Adipocyte (in vitro differentiated cells): ENCODE measurements at places on chromosomes 5 and 9.

GRCh38 chr5:143229426-143229895 is 174.0 kb downstream of the NR3C1 start:
- no peak for DNase-seq

- no peak for DNase-seq
Observed at GRCh38 chr5:57503433-57503832, 20.8 kb upstream of the ACTBL2 start.

- peak; percentile 67 for DNase-seq
Observed at GRCh38 chr9:15086778-15087324, 176.6 kb upstream of the FREM1 start.

DNA sequence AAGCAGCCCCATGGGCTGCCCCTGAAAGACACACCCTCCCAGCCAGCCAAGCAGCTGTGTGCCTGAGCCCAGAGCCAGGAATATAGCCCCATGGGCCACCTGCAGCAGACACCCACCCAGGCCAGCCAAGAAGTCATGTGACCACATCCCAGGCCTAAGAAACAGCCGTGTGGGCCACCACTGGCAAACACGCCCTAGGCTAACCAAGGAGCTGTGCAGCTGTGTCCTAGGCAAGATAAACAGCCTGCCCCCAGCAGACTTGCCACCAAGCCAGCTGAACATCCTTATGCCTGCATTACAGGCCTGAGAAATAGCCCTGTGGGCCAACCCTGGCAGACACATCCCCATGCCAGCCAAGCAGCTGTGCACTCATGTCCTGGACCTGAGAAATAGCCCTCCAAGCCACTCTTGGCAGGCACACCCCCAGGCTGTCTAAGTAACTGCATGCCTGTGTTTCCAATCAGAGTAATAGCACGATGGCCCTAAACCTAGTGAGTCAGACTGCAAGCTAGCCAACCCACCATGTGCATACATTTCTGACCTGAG is 143.0 kb downstream of the ADAMTS6 start:
- DNase-seq, result no peak

- DNase-seq, result no peak
Observed at GRCh38 chr9:135671591-135672041, 8.5 kb downstream of the LCN9 start.

GRCh38 chr9:18825656-18826170 is 207.3 kb downstream of the SAXO1 start:
- no peak for DNase-seq

GRCh38 chr5:7916171-7916804 is 47.3 kb downstream of the MTRR start:
- peak; percentile 61 for DNase-seq

DNA sequence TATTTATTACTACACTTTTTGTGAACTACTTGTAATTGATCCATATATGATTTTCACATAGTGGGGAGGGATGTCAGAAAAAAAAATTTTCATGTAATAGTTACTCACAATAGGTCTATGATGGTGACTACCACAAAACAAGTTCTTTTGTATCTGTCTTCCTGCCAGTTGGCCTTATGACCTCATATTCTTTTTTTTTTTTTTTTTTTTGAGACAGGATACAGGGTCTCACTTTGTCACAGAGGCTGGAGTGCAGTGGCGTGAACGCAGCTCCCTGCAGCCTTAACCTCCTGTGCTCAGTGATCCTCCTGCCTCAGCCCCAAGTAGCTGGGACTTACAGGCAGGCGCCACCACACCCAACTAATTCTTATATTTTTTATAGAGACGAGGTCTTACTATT is 10.9 kb downstream of the SEC24A start:
- no peak for DNase-seq

DNA sequence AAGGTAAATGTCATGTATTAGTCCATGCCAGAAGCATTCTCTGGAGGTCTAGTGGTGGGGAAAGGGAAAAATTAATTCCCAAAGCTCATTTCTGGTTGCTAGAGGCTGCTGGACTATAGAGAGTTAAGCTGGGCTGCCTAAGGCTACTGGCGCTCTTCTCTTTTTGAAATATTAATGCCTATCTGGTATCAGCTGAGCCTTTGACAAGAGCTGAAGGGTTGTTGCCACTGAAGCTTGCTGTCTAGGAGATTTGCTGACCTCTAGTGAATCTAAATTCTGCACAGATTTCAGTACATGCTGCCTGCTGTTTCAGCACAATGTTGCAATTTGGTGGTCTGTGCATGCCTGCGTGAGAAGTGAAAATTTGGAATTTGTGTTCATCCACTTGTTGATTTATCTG is 29.1 kb upstream of the PLCXD3 start:
- DNase-seq, result no peak

- DNase-seq, result no peak
Observed at GRCh38 chr5:135890867-135891266, 4.8 kb downstream of the IL9 start.

DNA sequence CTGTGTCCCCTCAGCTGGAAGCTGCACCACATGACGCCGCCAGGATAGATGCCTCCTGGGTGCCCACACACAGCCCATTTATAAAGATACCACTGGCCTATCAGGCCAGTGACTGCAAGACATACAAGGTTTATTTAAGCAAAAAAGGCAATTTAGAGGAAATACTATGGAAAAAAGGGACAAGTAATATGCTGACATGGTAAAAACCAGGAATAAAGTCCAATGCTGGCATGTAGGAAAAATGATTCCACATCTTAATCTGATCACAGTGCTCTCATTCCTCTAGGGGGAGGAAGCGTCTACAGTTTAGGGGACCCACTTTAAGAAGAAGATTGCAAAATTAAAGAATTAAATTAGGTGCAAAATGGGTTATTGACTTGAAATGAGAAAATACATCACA is 80.1 kb downstream of the ZNF354C start:
- DNase-seq, result no peak

DNA sequence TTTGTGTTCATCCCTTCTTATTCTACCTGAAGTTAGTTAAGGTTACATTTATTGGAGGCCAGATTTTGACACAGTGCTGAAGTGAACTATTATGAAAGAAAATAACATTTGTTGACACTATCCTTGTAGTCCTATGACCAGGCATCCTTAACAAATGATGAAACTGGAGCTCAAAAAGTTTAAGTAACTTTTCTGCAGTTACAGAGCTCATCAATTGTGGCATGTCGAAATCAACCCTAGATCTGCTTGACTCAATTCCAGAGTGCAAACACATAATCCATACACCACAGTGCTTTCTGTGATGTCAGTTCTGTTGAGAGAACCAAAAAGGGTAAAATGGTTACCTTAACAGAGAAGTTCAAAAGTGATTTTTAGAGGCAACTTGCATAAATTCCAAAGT is 28.6 kb downstream of the KCNN2 start:
- DNase-seq, result peak; percentile 27

- no peak for DNase-seq
Observed at GRCh38 chr9:116066221-116066620, 87.4 kb upstream of the PAPPA start.

GRCh38 chr5:112036206-112036605 is 279.2 kb upstream of the NREP start:
- no peak for DNase-seq

DNA sequence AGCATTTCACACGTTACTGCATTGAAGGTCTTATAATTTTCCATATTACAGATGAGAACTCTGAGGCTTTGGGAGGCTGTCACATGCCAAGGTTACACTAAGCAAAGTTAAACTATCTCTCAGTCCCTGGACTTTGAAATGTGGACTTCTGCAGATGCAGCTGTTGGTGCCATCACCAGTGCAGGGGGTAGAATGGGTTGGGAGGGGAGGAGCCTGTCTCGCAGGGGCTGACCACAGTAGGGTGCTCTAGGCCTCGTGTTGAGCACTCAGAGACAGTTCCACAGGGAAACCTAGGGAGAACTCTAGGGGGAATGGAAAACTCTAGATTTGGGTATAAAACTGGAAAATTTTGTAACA is 220.9 kb downstream of the MAPKAP1 start:
- DNase-seq, result no peak

DNA sequence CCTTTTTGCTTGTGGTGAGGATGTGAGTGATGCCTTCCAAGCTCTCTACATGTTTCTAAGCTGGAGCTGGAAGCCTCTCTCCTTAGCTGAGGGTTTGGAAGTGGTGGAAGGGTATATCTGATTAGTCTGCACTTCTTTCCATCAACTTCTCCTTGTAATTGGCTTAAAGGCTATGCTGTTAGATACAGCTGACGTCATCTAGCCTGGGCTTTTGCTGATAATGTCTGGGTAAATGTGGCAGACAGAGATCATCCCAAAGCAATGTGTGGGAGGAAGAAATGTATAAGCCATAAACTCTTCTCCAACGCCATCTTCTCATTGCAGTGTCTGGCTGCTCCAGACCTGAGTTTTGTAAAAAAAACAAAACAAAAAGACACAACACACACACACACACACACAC is 29.3 kb downstream of the ZNF354C start:
- no peak for DNase-seq

DNA sequence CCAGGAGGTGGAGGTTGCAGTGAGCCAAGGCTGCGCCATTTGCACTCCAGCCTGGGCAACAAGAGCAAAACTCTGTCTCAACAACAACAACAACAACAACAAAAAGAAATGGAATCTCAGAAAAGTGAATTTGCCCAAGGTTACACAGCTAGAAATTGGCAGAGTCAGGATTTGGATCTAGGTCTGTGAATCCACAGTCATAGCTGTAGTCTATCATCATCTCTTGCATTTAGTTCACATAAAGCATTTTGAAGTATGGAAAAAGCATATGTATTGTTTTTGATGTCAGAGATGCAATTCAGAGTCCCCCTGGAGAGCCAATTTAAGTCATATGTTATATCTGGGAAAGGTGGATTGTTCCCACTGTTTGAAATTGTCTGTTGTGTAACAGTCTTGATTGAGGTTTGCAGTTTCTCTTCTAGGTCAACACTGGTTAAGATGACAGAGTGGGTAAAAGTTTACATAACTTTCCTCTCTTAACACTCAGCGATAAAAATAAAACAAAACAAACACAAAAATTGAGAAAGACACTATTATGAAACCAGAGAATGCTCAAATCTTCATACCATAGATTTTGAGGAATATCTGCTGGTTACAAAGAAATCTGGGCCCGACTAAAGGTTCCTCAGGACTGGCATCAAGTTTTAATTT is 21.5 kb upstream of the GPR21 start:
- peak; percentile 81 for DNase-seq

DNA sequence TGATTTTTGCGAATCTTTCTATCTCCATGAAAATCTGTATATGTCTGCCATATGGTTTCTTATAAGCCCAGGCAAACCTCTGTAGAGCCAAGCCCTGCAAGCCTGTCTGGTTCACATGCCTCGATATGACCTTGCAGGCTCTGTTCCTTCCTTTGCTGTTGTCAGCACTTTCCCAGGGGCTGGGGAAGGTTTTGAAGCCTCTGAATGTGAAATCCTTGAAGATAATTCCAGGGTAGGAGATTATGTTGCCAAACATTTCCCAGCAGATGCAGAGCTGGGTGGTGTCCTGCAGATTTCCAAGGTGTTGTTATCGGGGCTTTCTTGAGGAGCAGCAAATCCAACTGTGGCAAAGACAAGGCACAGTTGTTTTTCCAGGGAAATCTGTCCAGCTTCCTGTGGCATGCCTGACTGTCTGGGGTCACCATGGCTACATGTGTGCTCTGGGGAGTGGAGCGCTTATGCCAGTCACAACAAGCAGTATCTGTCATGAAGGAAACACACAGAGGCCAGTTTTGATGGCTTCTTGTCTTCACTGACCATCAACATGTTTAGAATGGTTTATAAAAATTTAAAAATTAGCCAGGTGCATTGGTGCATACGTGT is 60.7 kb upstream of the RPS23 start:
- DNase-seq, result no peak

DNA sequence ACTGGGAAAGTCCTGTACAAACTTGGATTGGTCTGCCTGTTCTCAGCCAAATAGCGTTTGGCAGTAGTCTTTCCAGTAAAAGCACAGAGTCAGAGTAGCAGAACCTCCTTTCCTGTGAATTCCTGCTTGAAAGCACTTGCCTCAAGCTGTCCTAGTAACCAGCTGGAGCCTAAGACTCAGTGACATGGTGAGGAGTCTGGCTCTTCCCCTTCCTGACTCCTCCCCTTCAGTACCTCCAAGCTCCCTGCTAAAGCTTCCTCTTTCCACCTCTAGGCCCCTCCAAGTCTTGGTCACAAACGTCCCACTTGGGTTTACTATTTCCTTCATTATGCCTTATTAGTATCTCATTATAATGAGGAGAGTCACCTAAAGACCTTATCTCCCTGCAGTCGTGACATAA is 21.4 kb upstream of the FAM81B start:
- no peak for DNase-seq

- no peak for DNase-seq
Observed at GRCh38 chr5:77960305-77960704, 184.2 kb upstream of the TBCA start.

GRCh38 chr5:172672681-172673080 is 31.6 kb downstream of the NEURL1B start:
- no peak for DNase-seq

- DNase-seq, result peak; percentile 87
Observed at GRCh38 chr5:127358740-127359139, 68.1 kb downstream of the MEGF10 start.

GRCh38 chr5:82225525-82226172 is 52.5 kb downstream of the RPS23 start:
- DNase-seq, result peak; percentile 83

DNA sequence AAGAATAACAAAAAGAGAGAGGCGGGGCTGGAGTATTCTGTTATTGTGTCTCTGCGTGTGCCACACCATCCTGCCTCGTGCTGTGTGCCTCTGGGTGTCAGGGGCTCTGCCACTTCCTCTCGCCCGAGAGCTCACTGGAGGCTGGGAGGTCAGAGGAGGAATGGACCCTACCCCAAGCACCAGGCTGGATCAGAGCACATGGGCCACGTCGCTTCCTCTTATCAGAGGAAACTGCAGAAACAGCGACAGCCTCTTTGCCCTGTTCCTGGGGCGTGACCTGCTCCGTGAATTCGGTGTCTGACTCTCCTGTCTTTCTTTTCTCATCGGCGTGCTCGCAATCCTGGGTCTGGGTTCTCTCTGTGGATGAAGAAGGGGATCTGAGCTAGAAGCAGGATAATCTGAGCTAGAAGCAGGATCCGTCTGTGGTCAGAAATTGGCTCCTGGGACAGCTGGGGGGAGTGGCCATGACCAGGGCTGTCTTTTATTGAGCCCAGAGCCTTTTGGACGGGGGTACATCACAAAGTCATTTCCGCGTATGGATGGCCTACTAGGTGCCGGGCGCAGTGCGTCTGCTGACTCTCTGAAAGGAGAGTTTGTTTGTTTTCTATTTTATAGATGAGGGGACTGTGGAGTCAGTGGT is 150.3 kb upstream of the COL5A1 start:
- DNase-seq, result no peak

DNA sequence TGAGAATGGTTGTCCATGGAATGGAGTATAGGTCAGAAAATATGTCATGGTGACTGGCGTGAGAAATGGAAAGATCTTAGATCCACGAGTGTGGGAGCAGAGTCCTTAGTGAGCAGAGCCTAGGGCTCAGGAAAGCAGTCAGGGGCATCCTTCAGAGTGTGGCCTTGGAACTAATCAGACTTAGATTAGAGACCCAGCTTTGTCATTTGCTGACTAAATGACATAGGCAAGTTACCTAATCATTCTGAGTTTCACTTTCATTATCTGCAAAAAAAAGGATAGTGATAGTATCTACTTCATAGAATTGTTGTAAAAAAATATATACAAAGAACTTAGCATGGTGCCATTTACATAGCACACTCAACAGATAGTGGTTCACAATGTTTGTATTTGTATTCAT is 24.3 kb upstream of the SLIT3 start:
- DNase-seq, result peak; percentile 15
